Activated CD4-positive, alpha-beta memory T cell treated with anti-CD3 and anti-CD28 coated beads, Interleukin-2, amount 10 ng/mL, durations not matched to agents 7 days and 5 days (primary cell): ENCODE measurements at places on chromosomes 2 and 18.

- peak; percentile 11 for DNase-seq
These were observed 6.9 kb upstream of the TEX261 start for GRCh38 chr2:71001592-71001927.

DNA sequence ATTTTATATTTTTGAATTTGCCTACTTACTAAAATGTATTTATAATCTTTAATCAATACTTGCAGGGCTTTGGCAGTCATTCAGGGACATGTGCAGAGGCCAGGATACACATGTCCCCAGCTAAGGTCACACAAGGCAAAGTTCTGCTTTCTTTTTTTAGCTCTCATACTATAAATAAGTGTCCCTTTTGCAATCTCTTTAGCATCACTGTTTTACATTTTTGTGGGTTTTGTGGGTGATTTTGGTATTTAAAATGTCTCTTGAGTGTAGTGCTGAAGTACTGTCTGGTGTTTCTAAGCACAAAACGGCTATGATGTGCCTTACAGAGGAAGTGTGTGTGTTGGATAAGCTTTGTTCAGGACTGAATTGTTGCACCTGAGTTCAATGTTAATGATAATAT is 309.0 kb upstream of the GULP1 start:
- no peak for DNase-seq

DNA sequence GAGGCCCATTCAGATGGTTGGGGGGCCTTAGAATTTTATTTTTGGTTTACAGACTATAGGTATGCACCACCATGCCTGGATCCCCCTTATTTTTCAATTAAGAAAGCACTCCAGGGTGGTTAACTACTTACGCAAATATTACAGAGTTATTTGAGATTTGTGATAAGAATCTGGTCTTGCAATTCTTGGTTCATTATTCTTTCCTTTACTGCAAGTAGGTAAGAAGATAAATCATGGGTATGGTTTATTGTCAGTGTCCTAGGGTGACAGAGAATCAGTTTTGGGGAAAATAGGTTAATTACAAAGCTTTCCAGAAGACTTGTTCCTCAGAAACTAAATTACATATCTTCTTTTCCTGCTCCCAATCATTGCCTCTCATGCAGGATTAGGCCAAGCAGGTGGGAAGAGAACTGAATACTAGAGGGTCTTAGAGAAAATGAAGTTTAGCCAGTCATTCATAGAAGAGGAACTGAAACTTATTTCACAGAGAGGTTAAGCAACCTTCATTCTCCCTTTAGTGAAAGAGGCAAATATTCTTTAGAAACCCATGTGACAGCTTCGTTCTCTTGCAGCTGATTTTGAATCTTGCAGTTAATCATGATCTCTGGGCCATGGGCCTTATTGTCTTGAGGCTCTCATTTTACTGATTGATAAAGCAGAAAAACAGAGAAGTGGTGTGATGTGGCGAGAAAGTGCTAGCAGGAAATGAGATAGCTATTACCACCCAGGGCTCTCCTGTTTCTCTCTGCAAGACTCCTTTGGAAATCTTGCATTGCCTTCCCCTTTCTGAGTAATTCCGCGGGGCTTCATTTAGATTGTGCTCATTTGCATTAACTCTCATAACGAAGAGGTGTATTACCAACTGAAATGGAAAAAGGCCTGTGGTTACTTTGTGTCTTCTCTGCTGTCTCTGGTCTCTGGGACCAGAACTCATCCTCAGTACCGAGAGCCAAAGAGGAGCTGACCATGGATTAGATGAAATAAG is 44.8 kb upstream of the ARHGAP25 start:
- no peak for DNase-seq

- no peak for DNase-seq
These were observed 50.3 kb upstream of the ST3GAL5 start for GRCh38 chr2:85939131-85939530.

DNA sequence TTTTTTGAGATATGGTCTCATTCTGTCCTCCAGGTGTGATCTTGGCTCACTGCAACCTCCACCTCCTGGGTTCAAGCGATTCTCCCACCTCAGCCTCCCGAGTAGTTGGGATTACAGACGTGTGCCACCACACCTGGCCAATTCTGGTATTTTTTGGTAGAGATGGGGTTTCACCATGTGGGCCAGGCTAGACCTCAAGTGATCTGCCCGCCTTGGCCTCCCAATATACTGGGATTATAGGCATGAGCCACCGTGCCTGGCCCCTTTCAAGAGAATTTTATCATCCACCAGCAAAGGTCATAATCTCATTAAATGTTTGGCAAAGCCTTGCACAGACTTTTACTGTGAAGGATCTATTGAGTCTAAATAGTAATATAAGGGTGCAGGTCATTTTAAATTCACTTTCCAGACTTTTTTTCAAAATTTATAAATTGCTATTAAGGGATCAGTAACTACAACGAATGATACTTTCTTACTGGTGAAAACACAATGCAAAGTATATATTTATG is 2.5 kb downstream of the HADHA start:
- DNase-seq = no peak

DNA sequence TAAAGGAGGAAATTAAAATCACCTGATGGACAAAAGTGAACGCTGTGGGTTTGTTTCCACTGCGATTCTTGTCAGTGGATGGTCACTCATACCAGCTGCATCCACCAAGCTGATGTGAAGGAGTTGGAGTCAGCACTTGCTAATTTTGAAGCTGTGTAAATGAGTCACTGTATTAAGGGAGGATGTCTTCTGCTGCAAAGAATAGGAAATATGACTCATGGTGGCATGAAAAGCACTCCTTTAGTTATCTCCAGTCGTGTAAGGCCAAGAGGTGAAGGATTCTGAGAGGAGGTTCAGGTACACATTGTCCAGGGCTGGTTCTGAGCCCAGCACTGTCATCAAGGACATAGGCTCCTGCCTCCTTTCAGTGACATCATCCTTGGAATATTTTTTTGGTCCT is 71.7 kb upstream of the SKOR2 start:
- DNase-seq = no peak

DNA sequence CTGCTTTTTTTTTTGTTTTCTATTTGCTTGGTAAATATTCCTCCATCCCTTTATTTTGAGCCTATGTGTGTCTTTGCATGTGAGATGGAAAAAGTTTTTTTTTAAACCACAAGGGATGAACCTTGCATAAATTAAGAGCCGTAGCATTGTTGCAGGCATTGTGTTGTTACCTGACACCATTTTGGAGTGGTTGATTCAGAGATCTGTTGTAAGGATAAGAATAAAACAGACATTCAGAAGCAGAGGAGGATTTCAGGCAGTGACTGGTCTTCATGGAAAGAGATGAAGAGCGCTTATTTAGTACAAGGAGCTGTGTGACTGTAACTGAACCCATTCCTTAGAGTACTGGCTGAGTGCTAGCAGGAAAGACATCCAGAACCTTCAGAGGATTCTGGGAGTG is 101.2 kb downstream of the LTBP1 start:
- no peak for DNase-seq

- DNase-seq = no peak
These were observed 20.0 kb upstream of the SERPINB3 start for GRCh38 chr18:63681449-63682340.

GRCh38 chr2:175350105-175350504 is 168.6 kb upstream of the ATP5MC3 start:
- no peak for DNase-seq

GRCh38 chr18:80253871-80254492 is 6.7 kb upstream of the PARD6G start:
- DNase-seq = no peak

DNA sequence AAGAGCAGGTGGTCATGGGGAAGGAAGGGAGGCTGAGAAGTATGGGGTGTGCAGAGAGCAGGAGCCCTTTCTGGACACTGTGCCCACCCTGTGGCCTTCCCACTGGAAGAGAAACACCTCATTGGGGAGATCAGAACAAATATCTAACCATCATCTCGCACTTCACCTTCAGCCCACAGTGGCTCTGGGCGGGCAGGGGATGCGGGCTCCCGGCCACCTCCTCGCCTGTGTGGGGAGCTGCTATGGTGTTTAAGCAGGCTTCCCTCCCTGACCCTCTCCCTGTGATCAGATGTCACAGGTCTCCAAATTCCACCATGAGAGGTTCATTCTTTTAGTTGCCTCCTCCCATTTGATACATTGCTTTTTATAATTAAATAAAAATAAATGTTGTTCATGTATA is 5.0 kb downstream of the FBLN7 start:
- DNase-seq = peak; percentile 1

DNA sequence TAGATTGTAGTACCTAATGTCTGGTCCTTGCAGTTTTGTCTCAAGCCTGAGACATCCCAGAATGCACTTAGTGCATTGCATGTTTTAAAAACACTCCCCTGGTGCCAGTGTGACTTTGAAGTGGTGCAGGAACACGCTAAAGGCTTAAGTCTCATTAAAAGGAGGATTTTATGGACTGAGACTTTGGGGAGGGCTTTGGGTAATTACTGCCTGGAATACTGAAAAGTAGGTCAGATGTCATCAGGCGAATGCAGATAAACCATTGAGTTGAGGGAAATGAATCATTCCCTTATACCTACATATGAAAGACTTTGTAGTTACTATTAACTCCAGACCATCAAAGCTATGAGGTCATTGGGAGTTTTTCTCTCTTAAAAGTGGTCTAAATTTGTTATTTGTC is 3.0 kb upstream of the OSBPL1A start:
- no peak for DNase-seq
